ENCODE measurements at places on chromosomes 5 and 9.

DNA sequence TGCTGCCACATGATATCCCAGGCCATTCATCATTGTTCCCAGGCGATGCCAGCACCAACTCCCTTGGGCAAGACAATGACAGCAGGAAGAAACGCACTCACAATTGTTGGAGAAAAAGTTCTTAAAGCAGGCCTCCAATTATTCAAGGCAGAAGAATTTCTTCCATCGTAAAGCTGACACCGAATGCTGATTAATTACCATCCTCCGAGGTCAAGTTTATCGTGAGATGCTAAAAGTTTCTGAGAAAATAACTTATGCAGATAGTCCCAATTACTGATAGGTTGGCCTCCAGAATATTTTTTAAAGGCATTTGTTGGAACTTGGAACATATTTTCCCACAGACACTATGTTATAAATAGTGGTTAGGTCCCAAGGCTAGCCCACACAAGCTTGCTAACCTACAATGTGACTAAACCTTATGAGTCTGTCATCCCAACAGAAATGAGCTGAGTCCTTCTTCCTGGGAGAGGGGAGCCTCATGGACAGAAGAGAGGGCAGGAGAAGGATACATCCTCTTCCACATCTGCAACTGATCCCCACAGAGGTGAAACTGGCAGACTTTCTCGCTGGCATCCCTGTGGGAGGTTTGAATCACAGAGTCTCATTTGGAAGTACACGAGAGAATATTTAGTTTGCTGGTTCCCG lies 202.4 kb upstream of the TBC1D2 start:
- DNase-seq = no peak

DNA sequence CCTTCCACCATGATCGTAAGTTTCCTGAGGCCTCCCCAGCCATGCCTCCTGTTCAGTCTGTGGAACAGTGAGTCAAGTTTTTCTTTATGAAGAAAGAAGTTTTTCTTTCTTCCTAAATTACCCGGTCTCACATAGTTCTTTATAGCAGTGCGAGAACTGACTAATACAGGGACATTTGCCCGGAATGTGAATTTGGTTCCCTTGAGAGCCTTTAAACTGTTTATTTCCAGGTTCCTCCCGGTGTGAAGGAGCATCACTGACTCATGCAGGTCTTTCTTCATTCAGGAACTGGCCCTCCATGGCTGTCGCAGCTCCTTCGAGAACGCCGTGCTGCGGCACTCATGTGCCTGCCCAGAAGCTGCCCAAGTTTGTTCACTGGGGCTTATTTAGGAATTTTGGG lies 87.7 kb downstream of the PTCH1 start:
- DNase-seq = no peak

DNA sequence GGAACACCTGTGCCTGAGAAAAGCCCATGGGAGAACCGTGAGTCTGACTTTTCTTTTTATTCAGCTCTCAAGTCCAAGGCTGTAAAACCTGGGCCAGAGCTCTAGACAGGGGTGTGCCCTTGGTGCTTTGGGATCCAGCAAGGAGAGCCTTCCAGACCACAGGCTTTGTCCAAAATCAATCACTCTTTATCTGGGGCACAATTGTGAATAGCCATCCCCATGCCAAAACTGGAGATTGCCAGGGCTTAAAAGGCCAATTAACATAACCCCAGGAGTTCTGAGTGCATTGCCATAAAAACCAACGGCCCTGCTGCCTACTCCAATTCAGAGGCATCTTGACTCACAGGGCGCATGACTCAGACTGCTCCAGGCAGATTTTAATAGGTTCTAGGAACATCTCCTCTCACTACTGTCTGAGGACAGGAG lies 391.8 kb downstream of the ARHGEF28 start:
- no peak for DNase-seq

DNA sequence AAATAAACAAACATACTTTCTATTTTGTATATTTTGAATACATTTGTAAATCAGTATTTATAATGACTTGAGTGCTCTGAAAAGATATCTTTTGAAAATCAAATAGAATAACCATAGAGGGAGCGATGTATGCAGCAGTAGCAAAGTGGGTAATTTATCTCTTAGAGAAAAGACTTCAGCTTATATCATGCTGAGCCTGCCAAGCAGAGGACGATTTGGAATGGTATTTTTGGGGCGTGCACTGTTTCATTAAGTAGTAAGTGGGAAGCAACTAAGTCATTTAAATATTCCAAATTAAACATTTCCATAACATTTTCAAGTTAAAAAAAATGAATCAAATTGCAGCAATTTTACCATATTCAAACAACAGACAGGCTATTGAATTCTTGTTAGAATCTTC lies 147.6 kb downstream of the CDH10 start:
- no peak for DNase-seq

GRCh38 chr9:114178756-114179450 lies 23.6 kb downstream of the COL27A1 start:
- DNase-seq = no peak

- no peak for DNase-seq
Observed at GRCh38 chr9:127365461-127365860, 31.5 kb upstream of the SLC2A8 start.

DNA sequence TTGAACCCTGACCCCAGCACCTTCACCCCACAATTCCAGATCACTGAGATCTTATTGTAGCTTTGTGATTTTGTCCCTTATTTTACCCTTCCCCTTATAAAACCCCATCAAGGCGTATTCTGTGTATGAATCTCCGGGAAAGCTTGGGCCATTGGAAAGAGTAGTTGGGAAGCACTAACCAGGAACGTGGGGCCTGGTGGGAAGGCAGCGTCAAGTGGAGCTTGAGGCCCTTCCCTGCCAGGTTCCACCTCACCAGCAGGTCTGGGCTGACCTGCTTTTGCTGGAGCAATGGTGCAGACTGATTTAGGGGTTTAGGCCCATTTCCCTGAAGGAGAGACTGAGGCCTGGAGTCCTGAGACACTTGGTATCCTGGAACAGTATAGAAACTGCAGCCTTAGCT lies 9.3 kb downstream of the PHF2 start:
- DNase-seq = no peak

Measured in effector CD4-positive, alpha-beta T cell (primary cell).